ENCODE measurements at places on chromosomes 5 and 9.

- DNase-seq: no peak
Measured at GRCh38 chr9:134712243-134712642, 70.6 kb downstream of the COL5A1 start.

- peak; percentile 13 for DNase-seq
Measured at GRCh38 chr9:92349771-92350739, 24.3 kb downstream of the CENPP start.

- DNase-seq: no peak
Measured at GRCh38 chr9:16664211-16664610, 206.3 kb downstream of the BNC2 start.

DNA sequence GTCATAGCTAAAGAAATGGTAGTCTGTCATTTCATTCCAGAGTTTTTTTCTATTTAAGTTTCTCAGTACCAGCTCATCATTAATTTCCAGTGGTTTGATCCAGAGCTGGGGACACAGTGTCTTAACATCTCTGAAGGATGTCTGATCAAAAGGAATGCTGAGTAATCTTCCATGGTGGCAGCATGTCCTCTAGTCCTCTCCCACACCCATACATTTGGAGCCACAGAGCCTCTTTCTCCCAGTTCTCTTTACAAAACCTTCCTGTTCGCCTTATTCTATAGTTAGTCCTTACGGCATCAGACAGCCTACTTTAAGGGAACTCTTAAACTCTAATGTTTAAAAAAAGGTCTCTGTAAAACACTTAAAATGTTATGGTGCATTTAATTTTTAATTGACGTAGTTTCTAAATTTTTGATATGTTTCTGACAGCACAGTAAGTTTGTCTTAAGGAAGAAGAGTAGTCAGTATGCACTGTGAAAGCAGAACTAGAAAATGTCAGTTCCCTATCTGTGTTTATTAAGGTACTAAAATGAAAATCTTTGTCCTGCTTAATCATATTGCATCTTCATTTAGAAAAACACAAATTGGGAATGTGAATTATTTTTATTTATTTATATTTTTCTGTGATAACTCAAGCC lies 96.8 kb downstream of the INIP start:
- no peak for DNase-seq

DNA sequence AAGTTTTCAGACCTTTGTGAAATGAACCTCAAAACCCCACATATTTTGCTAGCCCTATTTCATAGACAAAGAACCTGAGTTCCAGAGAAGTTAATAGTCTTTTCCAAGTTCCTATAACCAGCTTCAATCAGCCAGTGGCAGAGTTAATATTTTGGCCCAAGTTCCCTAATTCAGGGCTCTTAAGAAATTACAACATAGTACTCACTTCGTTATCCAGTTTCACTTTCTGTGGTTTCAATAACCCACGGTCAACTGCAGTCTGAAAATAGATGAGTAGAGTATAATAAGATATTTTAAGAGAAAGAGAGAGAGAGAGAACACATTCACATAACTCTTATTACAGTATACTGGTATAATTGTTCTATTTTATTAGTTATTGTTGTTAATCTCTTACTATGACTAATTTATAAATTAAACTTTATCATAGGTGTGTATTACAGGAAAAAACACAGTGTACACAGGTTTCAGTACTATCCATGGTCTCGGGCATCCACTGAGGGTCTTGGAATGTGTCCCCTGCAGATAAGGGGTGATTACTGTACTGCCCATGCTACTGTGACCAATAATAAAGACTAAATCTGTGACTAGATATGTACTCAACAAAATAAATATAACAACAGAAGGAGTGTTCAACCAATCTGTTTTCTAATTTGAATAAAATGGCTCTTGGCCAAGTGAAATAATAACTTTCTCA lies 9.3 kb upstream of the MYOT start:
- DNase-seq: no peak

DNA sequence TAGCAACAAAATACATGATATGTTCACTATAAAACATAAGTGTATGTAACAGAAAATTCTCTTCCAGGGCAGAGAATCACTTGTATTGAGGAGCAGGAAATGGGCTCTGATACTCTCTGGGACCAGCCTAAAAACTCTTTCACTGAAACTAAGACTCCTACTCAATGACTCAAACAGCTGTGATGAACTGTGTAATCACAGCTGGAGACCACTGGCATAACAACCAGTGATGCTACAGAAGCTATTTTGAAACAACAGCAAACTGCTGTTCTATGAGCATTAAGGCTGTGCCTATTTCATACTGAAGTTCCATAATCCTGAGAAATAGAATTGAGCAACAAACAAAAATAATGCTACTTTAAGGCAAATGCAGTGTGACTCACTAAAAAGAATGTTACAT lies 594.0 kb downstream of the HINT1 start:
- DNase-seq: no peak

DNA sequence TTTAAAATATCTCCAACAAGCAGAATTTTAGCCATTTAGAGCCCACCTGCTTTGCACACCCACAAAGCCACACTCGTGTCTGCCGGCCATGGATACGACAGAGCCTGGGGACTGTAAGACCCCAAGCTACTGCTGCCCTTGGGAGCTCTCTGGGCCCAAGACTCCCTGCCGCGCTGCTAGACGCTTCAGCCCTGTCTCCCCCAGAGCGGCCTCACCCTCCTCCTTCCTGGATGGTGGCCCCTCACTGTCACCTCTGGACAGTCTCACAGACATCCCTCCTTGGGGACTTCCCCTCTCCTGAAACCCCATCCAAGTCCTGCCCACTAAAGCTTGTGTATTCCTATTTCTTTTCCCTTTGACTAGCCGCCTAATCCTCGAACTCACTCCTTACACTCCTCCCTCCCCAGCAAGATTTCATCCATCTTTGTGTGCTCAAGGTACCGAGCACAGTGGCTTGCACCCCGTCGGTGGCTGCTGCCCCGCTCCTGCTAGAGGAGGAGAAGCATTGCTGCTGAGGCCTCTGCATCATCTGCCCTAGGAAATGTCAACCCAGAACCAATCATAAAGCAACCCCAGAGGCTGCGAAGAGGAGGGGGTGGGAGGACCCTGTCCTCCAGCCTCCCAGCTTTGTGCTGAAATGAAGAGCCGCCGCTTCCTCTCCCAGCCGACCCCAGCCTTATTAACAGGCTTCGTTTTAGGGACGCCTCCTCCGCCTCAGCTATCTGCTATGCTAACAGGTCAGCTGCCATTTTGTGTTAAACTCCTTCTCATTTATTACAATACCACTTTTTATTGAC lies 71.2 kb downstream of the CFAP77 start:
- no peak for DNase-seq

DNA sequence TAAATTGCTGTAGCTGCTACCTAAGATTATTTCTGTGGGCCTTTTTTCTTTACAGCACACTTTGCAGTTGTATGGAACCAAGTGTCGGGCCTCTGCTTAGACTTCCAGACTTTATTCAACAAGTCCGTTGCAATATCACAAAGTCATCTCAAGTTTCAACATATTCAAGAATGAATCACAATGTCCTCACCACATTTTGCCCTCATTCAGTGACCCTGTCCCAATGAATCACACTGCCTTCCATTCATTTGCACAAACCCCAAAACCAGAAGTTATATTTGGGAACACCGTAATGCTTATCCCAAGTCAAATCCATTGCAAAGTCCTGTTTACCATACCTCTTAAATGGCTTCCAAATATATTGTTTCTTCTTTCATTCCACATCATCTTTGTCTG lies 439.6 kb downstream of the CSNK1G3 start:
- no peak for DNase-seq

- DNase-seq: no peak
Measured at GRCh38 chr9:111678293-111678692, 16.9 kb downstream of the GNG10 start.

- DNase-seq: peak; percentile 52
Measured at GRCh38 chr5:161544350-161544765, 2.2 kb downstream of the GABRB2 start.

DNA sequence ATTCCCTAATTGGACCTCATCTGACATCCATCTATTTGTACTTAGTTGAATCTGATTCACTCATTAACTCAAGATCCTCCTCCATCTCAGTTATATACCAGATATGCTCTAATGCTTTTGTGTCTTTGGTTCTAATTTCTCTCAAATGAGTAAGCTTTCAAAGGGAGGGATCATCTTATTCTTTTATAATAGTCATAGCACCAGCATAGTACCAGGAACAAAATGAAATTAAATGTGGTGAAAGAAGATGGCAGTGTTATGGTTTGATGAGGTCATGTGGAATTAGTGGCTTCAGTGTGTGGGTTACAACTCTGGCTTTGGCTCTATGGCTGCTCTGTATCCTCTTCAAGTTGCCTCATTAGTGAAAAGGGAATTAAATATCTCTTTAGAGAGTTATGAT lies 32.5 kb upstream of the ZNF366 start:
- DNase-seq: no peak

DNA sequence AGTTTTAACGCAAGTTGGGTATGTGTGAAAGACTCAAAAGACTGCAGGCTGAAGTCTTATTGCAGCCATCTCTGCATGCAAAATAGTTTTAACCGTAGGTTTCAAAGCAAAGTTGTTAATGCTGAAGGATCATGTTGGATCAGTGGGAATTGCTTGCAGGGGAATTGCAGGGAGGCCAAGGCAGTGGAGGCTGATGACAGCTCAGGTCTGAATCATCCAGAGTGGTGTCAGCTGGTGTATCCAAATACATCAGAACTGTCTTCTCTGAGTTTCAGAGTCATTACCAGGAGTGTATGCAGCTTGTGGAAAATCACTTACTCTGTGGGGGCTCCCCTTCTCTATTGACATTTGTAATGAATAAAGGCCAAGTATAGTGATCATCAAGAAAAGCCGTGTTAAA lies 435.7 kb downstream of the SH3GL2 start:
- DNase-seq: no peak

- no peak for DNase-seq
Measured at GRCh38 chr5:125402787-125403186, 656.3 kb upstream of the ZNF608 start.

DNA sequence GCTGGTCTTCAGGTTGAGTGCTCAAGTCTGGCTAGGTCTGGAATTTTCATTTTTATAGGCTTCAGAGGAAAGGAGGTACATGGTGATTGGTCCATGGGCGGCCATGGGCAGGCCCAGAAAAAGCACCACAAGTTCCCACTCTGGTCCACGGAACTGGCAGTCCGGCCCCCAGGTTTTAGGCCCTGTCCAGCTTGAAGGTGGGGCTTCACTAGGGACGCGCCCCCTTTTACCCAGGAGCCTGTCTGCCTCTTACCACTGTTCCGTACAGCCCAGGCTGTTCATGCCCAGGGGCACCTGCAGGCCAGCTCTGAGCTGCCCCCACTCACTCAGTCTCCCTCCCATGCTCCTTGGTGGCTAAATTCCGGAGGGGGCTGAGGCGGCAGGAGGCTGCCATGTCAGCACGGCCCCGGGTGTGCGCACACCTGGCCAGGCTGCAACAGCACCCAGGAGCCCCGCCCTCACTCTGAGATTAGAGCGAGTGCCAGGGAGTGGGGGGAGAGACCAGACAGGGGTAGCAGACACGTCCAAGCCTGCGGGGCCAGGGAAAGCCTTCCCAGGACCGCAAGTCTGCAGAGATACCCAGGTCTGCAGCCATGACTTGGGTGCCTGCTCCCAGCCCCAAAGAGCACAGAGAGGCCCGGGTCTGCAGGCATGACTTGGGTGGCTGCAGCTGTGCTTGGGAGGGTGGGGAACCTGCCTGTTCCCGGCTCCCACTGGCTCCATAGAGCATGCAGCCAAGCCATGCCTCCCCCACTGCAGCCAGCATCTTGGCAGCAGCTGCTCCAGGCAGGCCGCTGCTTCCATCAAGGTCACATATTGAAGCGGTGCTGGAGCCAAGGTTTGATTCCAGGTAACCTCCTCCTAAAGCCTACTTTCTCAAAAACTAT lies 390.2 kb upstream of the SGCD start:
- DNase-seq: no peak
